CD4-positive, alpha-beta T cell treated with Interleukin-4 for 4 hours (primary cell): ENCODE measurements at places on chromosomes 6 and 20.

GRCh38 chr6:56507517-56507916 is 135.2 kb downstream of the DST start:
- DNase-seq, result no peak

- peak; percentile 54 for DNase-seq
Observed at GRCh38 chr6:25035512-25036435, 100.0 kb upstream of the RIPOR2 start.

- no peak for DNase-seq
Observed at GRCh38 chr6:7389162-7389450, 436 bp downstream of the CAGE1 start.

DNA sequence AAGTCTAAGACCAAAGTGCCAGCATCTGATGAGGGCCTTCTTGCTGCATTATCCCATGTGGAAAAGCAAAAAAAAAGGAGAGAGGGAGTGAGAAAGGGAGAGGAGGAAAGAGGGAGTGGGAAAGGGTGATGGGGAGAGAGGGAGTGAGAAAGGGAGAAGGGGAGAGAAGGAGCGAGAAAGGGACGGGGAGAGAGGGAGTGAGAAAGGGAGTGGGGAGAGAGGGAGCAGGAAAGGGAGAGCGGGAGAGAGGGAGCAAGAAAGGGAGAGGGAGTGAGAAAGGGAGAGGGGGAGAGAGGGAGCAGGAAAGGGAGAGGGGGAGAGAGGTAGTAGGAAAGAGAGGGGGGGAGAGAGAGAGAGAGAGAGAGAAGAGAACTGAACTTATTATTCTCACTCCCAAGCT is 241.1 kb upstream of the RIMS1 start:
- DNase-seq, result no peak

DNA sequence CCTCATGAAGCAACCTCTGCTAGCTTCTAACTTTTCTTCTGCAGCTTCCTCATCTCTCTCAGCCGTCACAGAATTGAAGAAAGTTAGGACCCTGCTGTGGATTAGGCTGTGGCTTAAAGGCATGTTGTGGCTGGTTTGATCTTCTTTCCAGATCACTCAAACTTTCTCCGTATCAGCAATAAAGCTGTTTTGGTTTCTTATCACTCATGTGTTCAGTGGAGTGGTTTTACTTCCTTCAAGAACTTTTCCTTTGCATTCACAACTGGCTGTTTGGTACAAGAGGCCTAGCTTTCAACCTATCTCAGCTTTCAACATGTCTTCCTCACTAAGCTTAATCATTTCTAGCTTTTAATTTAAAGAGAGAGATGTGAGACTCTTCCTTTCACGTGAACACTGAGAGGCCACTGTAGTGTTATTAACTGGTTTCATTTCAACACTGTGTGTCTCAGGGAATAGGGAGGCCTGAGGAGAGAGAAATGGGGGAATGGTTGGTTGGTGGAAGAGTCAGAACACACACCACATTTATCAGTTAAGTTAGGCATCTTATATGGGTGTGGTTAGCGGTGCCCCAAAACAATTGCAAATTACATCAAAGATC is 17.2 kb downstream of the ZSCAN23 start:
- no peak for DNase-seq

GRCh38 chr20:14491436-14491835 is 154.0 kb upstream of the FLRT3 start:
- DNase-seq, result no peak

DNA sequence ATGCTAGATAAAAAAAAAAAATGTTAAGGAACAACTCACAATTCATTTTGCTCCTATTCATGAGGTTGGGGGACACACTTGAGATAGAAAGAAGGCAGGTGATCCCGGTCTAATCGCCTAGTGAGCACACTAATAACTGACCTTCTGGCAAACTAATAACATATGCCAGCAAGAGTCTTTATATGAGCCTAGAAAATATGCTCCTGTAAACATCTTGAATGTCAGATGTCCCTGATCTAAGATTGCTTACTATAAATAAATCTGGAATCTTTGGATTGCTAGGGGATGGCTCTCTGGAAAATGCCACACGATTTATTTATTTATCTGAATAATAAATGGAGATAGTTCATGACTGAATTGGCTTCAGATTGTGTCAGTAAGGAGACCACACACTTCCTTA is 821.9 kb downstream of the GRIK2 start:
- DNase-seq, result no peak

DNA sequence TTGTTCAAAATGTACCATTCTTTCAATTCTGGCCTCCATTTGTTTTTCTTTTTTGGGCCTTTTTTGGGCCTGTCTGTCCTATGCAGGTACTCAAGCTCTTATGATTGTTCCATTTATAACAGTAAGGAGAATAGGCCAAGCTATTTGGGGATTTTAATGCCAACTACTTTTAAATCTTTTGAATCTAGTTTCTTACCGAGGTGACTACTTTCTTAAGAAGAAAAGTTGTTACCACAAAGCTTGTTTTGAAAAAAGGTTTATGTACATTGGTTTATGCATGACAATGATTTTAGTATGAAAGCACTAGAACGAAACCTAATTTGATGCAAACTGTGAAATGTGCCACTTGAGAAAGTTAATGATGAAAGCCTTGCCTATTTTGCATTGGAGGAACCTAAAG is 98.3 kb upstream of the MTHFD1L start:
- no peak for DNase-seq

DNA sequence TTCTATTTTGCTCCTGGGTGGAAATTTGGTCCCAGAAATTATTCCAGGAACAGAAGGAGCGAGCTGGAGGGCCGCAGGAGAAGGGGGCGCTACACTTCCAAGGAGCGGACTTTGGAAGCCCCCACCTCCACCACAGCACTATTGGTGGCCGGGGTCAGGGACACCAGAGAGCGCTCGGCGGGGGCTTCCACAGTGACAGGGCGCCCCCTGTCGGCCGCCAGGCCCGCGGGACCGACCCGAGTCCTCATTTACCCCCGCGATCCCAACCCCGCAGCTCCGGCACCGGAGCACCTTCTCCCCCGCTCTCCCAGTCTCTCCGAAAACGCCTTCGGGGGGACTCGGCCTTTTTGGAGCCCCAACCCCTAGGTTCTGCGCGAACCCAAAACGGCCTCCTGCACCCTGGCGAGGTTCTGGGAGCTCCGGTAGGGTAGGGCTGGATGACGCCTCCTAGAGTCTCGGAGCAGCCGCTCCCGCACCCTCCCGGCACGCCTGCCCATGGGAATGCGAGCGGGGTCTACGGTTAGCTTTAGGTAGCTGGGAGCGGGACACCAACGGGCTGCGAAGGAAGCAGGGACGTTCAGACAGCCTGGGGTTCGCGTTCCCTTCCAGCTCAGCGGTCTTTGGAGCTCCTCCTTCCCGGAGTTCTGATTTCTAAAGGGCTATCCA is 2.4 kb upstream of the FOXA2 start:
- DNase-seq, result no peak

DNA sequence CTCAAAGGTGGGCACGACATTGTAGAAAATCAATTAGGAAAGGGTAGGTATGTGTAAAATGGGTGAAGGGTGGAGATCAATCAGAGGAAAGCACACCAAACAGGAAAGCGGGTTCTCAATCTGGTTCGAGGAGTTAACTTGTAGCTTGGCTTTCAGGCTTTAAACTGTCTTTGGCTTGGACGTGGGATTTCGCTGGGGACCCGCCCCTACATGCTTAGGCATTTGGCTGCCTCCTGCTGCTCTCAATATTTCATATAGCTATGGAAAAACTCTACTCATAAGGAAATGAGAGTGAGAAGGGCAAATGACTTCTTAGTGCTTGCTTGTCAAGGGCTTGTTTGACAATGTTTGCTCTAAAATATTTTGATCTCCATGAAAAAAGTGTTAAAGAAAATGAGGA is 38.1 kb upstream of the PDE7B start:
- DNase-seq, result no peak

DNA sequence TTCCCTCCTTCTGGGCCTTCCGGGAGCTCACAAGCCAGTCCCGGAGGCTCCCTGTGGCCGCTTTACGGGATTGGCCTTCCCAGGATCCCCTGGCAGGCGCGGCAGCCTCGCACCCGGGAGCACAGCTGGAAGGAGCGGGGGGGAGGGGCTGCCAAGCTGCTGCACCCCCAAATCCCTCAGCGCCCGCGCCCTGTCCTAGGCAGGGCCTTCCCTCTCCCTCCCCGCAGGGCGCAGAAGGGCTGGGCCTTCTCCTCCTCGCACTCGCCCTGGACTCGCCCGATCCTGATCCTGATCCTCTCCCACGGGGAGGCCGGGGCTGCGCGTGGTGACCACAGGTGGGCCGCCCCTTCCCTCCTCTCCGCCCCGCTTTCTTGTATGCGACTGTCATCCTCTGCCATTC is 146.4 kb downstream of the FNDC1 start:
- no peak for DNase-seq

DNA sequence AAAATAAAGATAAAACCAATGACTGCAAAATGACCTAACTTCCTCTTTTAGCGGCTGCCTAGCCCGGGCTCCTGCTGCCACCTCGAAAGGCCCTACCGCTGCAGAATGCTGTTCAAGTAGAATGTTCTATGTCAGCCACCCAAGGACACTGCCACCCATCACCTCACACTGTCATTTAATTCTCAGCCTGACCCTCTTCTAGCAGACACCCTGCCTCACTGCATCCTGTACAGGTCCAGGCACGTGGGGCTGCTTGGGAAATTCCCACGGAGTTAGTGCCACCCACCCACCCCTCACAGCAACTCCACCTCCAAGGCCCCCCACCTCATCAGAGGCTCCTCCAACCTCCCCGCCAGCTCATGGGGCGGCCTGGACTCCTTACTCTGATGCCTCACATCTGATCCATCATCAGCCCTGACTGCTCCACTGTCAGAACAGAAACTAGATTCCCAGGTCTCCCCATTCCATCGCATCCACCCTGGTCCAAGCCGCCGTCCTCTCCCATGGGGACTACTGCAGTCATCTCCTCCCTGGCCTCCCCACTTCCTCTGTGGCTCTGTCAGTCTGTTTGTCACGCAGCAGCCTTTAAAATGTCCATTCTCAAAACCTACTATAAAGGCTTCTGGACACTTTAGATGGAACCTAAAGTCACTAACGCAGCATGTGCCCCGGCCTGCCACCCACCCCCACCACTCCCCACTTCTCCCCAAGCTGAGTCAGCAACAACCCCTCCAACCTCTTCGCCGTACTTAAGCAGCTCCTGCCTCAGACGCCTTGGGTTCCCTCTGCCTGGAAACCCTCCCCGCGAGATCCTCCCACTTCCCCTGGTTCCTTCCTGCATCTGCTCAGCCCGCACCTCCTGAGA is 17.0 kb downstream of the NFATC2 start:
- peak; percentile 57 for DNase-seq
